ENCODE measurements at places on chromosomes 12 and 14.

DNA sequence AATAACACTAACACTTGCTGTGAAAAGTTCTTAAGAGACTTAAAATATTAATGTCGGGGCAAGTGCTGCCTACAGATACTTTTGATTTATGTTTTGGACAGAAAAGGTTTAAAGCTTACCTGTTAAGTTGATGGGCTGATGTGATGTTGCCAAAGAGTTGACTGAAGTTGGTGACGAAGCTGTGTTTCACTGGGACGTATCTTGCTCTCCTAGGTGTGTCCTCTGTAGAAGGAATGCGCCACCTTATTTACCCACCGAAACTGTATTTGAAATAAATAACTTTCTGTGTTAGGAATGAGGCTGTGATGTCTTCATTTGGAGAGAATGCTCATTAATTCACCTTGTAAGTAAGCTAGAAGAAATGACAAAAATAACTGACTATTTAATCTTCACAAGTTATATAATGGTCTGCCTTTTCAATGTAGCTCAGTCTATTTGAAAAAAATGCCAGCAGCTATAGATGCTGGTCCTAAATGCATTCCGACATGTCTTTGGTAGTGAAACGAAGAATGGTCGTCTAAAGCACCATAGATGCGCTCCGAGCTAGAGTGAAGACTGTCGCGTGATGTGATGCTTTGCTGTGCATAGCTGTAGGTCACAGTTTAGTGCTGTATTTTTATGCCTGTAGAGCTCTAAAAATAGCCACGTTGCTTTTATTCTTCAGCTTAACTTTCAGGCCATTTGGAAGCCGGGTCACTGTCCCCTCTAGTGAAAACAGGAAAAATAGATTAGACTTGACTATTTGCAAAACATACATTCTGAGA, at the start of gene RD3L:
Gene RD3L, minus strand, starts transcription at position 557 of the 764 bp plus-strand sequence. CDS start 834 bp downstream, outside the sequence.
- DNase-seq: no peak

- DNase-seq: no peak
Measured at GRCh38 chr14:93120517-93120916, 4.8 kb upstream of the ITPK1 start.

DNA sequence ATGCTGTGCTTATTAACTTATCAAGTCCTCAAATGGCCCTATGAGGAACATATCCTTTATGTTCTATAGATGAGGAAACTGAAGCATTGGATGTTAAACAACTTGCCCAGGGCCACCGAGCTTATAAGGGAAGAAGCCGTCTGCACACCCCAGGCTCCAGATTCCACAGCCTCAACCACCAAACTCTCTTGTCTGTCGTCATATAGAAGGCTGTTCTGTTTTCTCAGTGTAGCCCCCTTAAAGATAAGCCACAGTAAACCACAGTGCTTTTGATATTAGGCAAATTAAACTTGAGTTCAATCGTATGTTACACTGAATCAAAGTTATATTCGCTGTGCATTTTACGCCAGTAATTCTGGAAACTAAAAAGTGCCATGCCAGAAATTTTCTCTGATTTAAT, 116.7 kb downstream of the PRKCH start:
- DNase-seq: no peak

- DNase-seq: peak; percentile 34
Measured at GRCh38 chr14:54894995-54895394, 7.6 kb downstream of the GCH1 start.

DNA sequence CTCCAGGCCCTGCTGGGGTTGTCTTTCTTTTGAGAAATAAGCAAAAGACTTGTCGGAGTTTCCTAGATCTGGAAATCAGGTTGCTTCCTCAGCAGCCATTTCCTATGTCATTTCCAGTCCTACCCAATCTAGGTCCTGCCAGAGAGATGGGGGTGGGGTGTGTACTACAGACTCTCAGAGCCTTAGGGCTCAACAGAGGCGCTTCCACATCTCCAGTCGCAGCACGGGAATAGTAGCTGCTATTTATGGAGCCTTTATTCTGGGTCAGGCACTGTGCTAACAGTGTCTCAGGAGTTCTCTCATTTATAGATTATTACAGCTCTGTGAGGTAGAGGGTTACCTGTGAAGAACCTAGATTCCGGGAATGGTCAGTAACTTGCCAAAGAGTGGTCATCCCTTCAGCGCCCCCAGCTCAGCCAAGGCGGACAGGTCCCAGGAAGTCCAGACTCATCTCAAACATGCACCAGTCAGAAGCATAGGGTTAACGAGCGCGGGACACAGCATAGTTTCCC, 21.9 kb downstream of the DHRS2 start:
- no peak for DNase-seq

- DNase-seq: no peak
Measured at GRCh38 chr12:943051-943450, 6.4 kb downstream of the RAD52 start.

- no peak for DNase-seq
Measured at GRCh38 chr12:18414671-18415070, 153.4 kb downstream of the PIK3C2G start.

GRCh38 chr12:118377884-118378470, 1.6 kb downstream of the SUDS3 start:
- peak; percentile 63 for DNase-seq

GRCh38 chr12:106883426-106883825, 72.3 kb upstream of the TMEM263 start:
- peak; percentile 42 for DNase-seq

DNA sequence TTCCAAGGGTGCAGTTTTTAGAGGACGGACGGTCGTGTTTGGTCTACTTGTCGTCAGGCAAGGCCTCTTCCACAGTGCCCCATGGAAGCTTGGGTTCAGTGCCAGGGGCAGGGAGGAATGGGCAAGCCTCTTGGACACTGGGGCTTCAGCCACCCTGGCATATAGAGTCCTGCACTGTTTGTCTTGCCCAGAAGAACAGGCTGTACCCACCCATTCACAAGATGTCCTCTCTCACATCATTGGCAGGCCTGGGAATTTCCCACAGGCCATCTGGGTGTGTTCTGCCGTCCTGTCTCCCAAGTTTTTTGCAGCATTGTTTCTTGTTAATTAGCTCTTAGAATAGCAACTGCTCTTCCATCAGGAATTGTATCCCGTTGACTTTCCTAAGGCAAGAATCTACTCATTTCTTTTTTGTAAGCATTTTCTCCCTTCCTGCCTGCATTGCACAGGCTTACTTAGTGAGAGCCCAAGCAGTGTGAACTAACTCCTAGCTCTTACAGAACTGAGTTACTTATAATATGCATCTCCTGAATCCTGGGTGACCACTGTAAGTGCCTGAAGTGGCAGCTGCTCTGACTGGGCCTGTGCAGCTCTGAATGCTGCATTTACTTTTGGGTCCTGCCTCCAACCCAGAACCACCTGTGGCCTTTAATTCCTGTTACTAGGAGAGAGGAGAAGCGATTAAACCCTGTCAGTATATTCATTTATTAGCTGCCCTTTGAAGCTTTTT, 149.4 kb upstream of the HIF1A start:
- DNase-seq: no peak

- no peak for DNase-seq
Measured at GRCh38 chr12:106328735-106329134, 26.2 kb downstream of the TCP11L2 start.

- DNase-seq: peak; percentile 8
Measured at GRCh38 chr12:31267966-31268365, 58.0 kb downstream of the SINHCAF start.

GRCh38 chr12:1787714-1788113, 32.7 kb upstream of the LRTM2 start:
- DNase-seq: no peak

- no peak for DNase-seq
Measured at GRCh38 chr14:103021684-103022001, 35.7 kb downstream of the CDC42BPB start.

- DNase-seq: no peak
Measured at GRCh38 chr12:57591782-57592325, 862 bp downstream of the PIP4K2C start.

DNA sequence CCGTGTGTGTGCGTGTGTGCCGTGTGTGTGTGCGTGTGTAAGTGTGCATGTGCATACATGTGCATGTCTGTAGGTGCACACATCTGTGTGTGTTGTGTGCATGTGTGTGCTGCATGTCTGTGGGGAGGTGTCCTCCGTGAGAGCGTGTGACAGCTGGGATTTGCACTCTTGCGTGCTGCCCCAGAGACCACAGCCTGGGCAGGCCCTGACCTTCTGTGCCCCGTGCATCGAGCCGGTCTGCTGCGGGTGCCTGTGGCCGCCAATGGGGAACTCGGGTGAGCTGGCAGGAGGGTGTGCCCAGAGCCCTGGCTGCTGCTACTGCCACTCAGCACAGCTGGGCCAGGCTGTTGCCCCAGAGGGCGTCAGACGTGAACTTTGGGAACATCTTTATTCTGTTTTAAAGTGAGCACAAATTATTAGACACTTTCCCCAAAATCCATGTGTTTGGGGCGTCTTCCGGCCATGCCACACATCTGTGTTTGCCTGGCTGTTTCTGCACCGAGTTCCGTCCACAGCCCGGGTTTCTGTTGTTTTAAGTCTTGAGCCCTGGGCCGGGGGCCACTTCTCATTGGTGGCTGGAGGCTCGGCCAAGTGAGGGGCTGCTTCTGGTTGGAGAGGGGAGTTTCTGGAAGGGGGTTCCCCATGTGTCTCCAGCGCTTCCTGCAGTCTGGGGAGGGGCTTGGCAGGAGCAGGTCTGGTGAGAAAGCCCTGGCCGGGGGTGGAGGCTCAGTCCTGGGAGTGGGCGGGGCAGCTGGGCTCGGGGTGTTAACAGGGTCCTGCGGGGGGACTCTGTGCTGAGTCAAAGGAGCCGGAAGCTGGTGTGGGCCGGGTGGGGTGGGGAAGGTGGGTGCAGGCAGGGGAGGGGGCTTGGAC, 7.6 kb downstream of the CEP170B start:
- peak; percentile 31 for DNase-seq

GRCh38 chr12:104166465-104166864, 28.5 kb upstream of the NFYB start:
- peak; percentile 71 for DNase-seq

- DNase-seq: peak; percentile 20
Measured at GRCh38 chr14:81565441-81566290, 32.0 kb upstream of the SEL1L start.

Measured in fibroblast of pulmonary artery (primary cell).